Stimulated activated CD4-positive, alpha-beta T cell treated with anti-CD3 and anti-CD28 coated beads, Interleukin-1b, Interleukin-23, amount 100 ng/mL, for 1 hour (primary cell): ENCODE measurements at places on chromosomes 3 and 15.

DNA sequence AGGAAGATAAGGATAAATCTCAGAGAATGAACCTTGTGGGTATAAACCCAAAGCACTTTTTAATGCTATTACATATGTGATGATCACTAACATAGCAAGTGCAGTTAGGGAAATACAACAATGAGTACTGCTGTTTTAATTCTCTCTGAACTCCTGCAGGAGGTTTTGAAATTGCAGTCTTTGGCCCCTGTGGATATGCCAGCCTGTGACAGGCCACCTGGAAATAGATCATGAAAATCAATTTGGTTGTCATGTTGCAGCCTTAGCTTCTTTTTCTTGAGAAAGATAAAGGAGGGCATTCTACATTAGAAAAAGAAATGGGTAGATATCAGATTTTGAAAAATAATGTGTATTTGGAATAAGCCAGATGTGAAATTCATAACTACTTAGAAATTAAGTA, 103.6 kb downstream of the RSRC1 start:
- DNase-seq: no peak

DNA sequence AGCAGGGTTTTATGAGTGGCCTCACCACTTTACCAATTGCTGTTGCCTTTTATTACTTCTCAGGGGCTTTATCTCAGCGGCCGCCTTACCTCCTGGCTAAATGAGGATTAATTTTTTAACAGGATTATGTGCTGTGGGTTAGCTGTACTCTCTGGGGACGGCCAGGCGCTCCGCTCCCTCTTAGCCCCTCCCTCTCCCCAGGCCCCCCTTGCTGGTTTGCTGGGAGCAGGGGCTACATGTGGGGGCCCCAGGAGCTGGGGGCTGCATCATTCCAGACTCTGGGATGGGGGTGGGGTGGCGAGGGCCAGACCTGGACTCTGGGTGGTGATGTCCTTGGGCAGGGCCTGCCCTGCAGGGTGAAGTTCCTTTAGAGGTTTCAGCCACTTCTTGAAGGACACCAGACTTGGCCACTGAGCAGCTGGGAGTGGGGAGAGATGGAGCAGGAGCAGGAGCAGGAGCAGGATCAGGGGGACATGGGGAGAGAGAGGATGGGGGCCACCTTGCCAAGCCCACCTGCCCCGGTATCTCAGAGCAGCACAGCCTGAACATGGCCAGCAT, 196.1 kb downstream of the GOLGA6L6 start:
- DNase-seq: no peak

GRCh38 chr15:24676431-24676830, 856 bp downstream of the NPAP1 start:
- no peak for DNase-seq

- DNase-seq: no peak
Measured at GRCh38 chr3:170414202-170414663, 4.4 kb upstream of the CLDN11 start.

- no peak for DNase-seq
Measured at GRCh38 chr15:88990185-88990679, 77.1 kb upstream of the MFGE8 start.

DNA sequence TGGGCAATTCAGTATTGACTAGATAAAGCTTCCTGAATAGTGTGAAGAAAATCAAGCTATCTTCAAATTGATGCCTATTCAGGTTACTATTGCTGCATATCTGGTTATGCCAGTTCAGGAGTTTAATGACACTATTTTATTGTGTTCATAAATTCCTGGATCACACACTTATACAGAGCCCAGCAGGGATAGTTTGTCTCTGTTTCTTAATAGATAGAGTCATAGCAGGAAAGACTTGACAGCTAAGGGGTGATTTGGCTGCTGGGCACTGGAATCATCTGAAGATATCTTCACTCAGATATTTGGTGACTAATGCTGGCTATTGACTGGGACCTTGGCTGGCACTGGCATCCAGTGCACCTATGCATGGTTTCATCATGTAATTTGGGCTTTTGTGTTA, 187.8 kb downstream of the PYDC2 start:
- DNase-seq: no peak

DNA sequence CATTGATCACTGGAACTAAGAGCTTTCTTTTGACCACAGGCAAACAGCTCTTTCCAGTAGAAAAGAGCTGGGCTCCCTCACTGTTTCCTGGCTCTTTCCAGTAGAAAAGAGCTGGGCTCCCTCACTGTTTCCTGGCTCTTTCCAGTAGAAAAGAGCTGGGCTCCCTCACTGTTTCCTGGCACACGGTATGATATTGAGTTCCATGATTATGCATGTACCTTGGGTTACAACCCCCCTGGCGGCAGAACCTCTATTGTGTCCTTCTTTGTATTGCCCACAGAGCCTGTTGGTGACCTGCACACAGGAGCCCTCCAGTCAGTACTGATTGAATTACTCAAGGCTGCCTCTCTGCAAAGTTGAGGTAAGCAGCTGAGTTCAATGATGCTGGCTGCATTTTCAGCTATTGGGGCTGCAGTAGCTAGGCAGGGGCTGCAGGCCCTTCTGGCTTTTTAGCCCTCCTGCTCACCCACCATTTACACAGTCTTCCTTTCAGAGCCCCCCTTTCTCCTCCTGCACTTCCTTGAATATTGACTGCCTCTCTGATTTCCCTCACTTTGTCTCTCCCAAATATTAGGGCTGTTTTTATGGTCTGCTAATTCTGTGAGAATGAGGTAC, 10.2 kb downstream of the ACKR2 start:
- no peak for DNase-seq

DNA sequence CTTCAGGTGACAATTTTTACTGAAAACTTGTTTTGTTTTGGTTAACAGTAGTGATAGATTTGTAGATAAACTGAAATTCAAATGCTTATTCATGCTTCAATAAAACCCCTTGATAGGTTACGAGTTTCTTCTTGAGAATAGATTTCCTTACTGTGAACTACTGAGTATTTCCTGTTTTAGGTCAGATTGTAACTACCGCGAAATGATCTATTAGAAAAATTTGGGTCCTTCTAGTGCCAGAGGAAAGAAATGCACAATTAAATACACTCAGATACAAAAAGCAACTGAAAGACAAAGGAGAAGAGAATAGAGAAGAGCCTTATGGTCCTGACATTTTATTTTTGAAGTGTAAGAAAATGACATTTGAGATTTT, 251.7 kb upstream of the TBL1XR1 start:
- DNase-seq: no peak

DNA sequence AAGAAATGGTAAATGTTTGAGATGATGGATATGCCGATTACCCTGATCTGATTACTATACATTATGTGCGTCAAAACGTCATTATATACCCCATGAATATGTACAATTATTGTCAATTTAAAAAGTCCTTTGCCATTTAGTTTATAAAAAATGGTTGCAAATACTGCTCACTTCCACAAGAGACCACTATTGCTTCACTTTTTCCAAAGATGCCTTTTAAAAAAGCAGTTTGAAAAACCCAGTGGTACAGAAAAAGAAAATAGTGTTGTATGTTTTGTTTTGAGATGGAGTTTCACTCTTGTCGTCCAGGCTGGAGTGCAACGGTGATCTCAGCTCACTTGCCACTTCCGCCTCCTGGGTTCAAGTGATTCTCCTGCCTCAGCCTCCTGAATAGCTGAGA, 39.3 kb downstream of the EDEM1 start:
- DNase-seq: no peak

- DNase-seq: no peak
Measured at GRCh38 chr3:62558549-62559112, 185.3 kb upstream of the FEZF2 start.

DNA sequence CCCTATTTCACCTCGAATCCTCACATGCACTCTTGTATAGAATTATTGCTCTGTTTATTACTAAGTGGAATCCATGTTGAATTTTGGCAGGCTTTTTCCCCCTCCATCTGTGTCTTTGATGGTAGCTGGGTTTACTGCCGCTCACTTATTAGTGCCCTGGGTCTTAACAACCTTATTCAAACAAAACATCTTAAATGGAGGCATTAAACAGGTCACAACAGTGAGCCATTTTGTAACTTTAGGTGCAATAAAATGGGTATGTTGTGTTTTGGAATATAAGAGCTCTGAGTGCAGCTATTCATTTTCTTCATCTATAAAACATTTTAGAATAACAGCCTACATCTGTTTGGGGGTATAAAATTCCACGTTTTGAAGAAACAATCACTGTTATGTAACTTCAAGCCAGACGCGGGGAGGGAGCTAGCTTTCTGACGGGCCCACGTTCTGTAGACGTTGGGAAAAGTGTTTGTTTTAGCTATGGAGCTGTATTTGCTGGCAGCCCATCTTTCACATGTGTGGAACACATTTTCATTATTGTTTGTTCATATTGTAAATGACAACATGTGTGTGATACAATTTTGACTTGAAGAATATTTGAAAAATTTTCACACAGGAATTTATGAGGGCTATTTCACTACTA, 122.0 kb downstream of the SLC25A26 start:
- no peak for DNase-seq

GRCh38 chr15:50168783-50169411, 13.1 kb upstream of the SLC27A2 start:
- DNase-seq: no peak

DNA sequence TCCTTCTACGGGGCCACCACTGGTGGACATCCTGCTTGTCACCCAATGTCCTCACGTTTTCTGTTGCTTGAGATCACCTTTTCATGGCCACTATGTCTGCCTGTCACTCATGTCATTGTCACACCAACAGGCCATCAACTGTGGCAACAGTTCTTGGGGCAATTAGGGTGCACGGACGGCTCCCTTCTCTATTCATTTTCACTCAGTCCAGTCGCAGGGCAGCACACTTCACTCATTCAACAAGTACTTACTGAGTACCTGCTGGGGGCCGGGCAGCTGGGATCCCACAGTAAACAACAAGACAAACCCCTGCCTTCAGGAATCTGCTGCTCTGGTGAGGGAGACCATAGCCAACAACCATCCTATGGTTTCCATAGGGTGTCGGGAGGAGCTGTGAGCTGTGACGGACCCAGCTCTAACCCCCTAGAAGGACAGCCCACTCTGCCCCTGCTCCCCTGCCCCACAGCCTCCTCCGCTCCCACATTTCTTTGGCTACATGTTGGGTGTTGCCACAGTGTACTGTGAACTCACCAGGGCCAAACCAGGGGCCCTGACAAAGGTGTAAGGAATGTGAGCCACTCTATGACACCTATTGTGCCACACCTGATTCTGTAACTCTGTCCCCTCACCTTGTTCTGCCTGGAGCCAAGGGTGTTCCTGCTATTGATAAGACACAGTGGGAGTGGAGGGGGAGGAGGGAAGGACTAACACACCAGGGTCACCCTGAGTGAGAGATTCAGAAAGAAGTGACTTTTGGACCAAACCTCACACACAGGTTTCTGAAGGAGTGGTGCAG, 1.9 kb downstream of the VILL start:
- no peak for DNase-seq

DNA sequence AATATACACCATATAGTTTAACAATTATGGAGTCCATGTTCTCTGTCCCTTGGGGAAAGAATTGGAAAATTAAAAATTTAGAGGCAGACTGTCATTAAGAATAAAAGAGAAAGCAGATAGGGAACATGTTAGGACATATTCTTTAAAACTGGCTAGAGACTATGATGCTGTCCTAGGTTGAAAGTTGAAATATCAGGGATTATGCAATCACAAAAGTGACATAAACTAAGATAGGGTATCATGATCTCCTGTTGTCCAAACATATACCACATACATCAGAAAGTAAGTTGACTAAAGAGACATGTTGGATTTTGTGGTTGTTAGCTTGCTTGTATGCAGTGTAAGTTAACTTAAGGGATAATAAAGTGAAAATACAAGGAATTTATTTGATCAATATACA, 9.9 kb upstream of the EID1 start:
- DNase-seq: no peak

- no peak for DNase-seq
Measured at GRCh38 chr15:69926006-69926405, 171.7 kb downstream of the TLE3 start.

GRCh38 chr15:100987143-100987542, 68.0 kb downstream of the LRRK1 start:
- no peak for DNase-seq

DNA sequence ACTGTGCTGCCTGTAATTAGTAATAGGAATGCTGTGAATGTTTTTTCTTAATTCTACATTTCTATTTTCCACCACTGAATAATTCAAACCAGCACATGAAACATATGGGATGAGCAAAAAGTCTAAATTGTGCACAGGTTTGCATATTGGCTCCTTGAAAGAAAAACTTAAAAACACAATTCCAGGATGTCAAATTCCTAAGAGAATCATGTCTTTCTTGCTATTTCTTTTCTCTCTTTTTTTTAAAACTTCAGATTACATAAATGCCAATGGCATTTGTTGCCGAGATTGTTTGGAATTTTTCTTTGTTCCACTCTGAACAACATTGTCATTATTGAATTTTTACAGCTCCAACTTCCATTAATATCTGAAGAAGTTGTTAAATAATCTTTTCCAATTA, 60.8 kb downstream of the VGLL3 start:
- DNase-seq: no peak

DNA sequence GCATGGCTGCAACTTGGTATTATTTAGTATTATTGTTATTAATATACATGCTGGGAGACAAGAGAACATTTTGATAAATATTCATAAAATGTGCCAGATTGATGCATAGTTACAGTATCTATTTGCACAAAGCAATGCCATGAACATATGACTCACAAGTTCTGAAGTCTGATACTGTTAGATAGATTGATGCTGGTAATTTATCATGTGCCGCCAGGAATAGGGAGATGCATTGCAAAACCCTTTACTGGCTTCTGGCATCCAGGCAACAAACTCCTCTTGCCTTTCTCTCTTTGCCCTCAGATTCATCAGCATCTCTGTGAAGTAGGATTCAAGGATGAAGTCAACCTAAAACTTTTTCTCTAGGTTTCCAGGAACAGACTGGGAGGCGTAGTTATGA, 41.0 kb upstream of the SLC25A26 start:
- DNase-seq: no peak

GRCh38 chr3:126361211-126361610, 4.0 kb upstream of the KLF15 start:
- no peak for DNase-seq

DNA sequence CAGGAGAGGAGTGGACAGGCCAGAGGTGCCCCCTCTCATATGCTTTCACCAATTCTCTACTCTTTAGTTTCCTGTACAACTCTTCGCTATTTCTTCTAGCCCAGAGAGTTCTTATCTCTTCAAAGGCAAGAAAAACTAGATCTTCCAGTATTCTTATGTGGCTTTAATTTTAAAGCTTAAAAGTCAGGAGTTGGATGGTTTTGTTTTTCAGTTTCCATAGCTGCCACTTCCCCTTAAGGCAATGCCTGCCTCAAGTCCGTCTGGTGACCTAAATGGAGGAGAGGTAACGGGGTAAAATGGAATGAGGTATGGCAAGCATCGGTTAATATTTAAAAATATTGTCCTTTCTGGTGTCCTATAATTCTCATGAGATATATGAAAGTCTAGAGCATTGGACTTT, 11.4 kb upstream of the VGLL3 start:
- DNase-seq: no peak

GRCh38 chr3:120798346-120798745, 55.8 kb downstream of the GTF2E1 start:
- no peak for DNase-seq

DNA sequence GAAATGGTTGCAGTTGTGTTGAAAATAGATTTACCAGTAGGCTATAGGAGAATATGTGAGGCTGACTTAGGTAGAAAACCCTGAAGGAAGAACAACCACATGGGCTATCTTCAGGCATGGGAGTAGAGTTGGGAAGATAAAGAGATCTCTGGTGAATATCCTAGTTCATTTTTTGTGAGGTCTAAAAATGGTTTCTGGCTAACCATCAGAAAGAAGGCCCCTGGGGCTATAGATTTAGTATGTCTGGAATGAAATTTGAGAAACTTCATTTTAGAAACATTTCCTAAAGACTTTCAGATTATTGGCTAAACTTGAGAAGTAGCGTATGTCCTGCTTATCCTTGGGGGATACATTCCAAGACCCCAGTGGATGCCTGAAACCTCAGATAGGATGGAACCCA, 148.2 kb downstream of the NAALADL2 start:
- no peak for DNase-seq
